ENCODE measurements at places on chromosomes 6 and 20. TPM values are rescaled to one million over a fixed set of nuclear protein-coding genes. Genes with fewer than 3 reads are reported as not detected.

Gene CD93
- 11.3 TPM for total RNA-seq

Gene MTFR2
- total RNA-seq, result 0.25 TPM

Gene BIRC7
- total RNA-seq, result not detected

Gene CTCFL
- not detected for total RNA-seq

Gene MYCT1
- total RNA-seq, result 3.0 TPM

Gene B3GAT2
- total RNA-seq, result 23.4 TPM

Gene TMEM217
- total RNA-seq, result 0.49 TPM

Gene COL12A1
- 28.3 TPM for total RNA-seq

Gene GLP1R
- under 0.01 TPM for total RNA-seq

Gene CYP21A2
- total RNA-seq, result 0.25 TPM

Gene ZC2HC1B
- not detected for total RNA-seq

Gene SIRPD
- not detected for total RNA-seq

Gene CD109
- total RNA-seq, result 3.0 TPM

Gene RSPH9
- total RNA-seq, result 5.7 TPM

Gene SIRT5
- 12.8 TPM for total RNA-seq

Gene CST5
- total RNA-seq, result not detected

Gene UNC5CL
- 0.25 TPM for total RNA-seq

Gene ATP6V1G2
- total RNA-seq, result 57.5 TPM

Gene SLC44A4
- not detected for total RNA-seq

Gene SNX3
- total RNA-seq, result 100 TPM

Gene ANGPT4
- not detected for total RNA-seq

Gene BRD2
- 68.6 TPM for total RNA-seq

Gene SOX4
- total RNA-seq, result 265 TPM

Gene MAP7
- 4.2 TPM for total RNA-seq

Gene GNAS-AS1
- 0.49 TPM for total RNA-seq
